T-helper 22 cell (primary cell): ENCODE measurements at places on chromosomes 6 and 20.

- no peak for DNase-seq
These were observed 33.3 kb upstream of the TGM2 start for GRCh38 chr20:38198238-38198861.

GRCh38 chr6:19668710-19669109, 168.5 kb upstream of the ID4 start:
- DNase-seq, result no peak

DNA sequence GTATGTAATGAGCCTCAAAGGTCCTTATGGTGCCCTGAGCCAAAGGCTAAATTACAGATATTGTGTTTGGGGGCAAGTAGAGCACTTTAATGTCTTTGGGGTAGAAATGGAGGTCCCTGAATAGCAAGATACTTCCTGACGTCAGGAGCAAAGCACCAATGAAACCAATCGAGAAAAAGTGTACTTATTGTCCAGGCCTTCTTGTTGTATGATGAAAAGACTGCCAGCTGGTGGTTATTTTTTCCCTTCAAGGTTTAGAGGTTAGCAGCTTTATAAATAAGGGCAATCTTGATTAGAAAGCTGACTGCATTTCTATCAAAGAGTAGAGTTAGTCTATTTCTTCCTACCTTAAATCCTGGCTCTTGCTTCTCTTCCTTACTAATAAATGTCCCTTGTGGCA, 76.1 kb upstream of the HSF2 start:
- DNase-seq, result no peak

DNA sequence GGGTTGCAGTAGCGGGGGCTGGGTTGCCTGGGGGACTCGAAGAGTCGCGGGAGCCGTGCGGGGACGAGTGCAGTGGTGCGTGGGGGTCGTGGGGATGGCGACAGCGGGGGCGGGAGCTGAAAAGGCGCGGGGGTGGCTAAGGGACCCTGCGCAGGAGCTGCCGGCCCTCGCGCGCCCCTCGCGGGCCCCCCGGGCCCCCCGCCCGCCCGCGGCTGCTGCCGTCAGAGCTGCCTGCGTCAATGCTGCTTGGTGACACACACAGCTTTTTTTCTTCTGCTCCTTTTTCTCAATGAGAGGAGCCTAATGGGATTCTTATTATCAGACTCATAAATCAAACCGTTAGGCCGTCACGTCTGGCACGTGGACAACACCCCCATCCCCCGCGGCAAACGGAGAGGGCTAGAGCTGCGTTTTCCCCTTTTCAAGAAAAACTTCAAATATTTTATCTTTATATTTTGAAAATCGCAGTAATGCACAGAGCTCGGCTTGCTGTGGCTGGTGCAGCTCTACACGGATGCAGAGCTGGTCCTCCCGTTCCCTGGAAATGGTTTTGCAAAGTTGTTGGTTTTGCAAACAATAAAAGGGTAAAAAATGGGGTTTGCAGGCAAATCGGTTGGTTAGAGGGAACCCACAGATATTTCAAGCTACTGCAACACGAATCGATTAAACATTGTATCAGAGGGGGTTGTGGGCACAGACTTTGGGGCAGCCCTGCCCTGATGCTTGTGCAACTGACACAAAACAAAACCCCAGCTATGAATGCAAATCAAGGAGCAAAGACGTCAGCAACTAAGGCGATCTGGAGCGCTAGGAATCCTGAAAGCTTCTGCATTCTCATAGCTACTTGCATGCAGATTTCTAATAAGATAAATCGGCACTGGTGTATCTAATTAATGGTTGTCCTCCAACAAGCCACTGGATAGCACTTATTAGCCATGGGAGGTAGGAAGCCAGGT, 161.4 kb downstream of the TBXT start:
- DNase-seq, result no peak

DNA sequence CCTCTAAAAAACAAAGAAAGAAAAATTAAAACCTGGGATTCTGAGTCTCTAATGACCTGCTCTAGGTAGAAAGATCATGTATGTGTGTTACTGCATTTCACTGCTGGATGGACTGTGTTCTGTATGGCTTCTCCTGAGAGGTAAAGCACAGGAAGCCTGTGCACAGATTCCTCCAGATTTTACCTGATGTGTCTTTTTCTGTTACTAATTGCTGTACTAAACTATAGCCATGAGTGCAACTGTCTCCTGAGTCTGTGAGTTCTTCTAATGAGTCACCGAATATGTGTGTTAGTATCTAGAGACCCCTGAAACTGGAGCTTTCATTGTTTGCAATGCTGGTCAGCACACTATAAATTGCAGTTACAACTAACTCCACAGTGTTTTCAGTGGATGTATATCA, 270.8 kb downstream of the CDKAL1 start:
- DNase-seq, result no peak

- no peak for DNase-seq
These were observed 19.1 kb downstream of the ZSCAN23 start for GRCh38 chr6:28424163-28424562.
